ENCODE measurements at places on chromosomes 5 and 9.

- DNase-seq, result no peak
Measured at GRCh38 chr5:109959652-109960051, 269.9 kb downstream of the MAN2A1 start.

GRCh38 chr5:89441965-89442364 lies 559.0 kb upstream of the MEF2C start:
- DNase-seq, result no peak

DNA sequence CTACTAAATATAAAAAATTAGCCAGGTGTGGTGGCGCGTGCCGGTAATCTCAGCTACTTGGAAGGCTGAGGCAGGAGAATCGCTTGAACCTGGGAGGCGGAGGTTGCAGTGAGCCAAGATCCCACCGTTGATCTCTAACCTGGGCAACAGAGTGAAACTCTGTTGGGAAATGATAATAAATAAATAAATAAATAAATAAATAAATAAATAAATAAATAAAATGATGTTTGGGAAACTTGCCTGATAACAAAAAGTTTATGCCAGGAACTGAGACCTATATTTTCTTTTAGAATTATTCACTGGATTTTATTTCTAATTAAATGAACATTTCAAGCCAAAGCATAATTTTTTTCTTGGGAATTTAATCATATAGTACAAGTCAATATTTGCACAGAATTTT lies 189.3 kb upstream of the CTNND2 start:
- DNase-seq, result no peak

GRCh38 chr9:2638871-2639673 lies 17.5 kb downstream of the VLDLR start:
- no peak for DNase-seq

- no peak for DNase-seq
Measured at GRCh38 chr9:4833781-4834560, 41.2 kb downstream of the RCL1 start.

DNA sequence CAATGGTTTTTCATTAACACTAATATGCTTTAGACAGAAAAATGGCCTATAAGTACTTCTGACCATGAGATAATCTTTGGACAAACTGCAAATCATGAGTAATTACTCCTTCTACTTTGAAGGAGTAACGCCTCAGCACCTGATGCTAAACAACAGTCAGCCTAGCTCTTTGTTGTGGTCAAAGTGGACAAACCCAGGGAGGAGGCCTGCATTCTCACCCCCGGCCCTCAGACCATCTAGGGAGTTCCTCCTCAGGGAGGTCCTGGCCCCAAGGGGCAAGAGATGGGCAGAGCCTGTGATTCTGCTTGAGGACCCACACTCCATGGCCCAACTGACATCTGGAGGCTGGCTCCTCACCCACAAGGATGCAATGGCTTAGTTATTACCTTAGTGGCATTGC lies 48.2 kb upstream of the ANGPTL2 start:
- no peak for DNase-seq

DNA sequence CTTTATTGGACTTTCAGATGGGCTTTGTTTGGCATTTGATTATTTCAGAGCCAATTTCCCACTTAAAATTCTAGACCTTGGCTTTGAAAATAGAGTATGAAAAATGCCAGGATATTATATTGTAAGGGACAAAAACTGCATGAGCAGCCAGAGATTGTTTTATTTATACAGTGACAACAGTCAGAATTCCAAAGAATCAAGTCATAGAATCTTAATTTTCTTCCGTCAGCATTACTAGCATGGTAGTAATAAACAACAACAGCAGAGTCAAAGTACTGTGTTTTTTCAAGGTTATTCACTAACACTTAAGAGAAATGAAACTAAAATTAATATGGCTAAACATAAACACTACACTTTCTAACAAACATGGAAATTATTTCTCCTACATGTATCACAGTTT lies 52.2 kb downstream of the MLLT3 start:
- DNase-seq, result no peak

- peak; percentile 83 for DNase-seq
Measured at GRCh38 chr9:99076483-99077171, 28.3 kb upstream of the TGFBR1 start.

DNA sequence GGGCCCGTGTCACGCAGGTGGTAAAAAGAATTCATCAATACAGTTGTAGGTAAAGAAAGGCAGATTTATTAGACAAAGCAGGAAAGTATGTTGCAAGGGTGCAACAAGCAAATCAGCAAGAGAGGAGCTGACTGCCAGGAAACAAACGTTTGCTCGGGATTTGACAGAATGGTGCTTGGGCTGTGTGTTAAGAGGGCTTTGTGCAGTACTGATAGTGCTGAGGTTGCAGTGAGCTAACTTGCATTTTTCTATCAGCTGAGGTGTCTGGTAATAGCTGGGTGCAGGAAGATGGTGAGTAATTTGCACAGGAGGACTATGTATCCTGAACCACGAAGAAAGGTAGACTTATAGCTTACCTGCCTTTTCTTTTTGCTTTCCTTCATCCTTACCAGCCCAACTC lies 3.9 kb upstream of the RARS1 start:
- DNase-seq, result no peak

GRCh38 chr5:37850226-37850865 lies 10.5 kb upstream of the GDNF start:
- DNase-seq, result no peak

DNA sequence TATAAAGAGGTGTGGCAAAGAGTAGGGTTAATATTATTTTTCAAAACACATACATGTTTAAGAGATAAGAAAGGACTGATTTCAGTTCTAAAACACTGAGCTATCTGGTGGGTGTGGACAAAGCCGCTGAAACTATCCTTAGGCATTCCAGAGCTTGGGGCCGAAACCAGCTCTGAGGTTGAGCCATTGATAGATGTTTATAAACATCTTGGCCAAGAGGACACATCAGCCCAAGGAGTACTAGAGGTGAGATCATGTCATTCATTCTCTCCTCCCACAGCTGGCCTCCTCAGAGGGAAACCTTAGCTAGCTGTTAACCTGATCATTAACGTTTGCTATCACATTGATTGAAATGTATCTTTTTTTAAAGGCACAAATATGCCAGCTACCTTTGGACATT lies 89.9 kb downstream of the NLN start:
- no peak for DNase-seq

DNA sequence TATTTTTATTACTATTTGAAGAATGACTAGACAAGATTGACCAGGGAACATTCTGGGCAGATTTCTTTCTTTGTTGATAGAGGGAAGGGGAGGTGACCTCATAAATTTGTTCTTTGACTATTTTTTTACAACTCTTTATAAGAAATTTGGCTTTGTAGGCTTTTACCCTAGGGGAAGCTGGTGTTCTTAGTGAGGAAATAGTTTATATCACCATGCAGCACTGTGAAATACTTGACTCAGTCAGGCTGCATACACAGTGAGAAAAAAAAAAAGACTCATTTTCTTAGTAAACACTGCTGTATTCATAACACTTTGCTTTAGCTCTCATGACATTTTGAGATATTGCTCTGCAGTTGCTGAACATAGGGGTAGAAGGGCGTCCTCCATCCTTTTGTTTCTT lies 336.6 kb upstream of the PIK3R1 start:
- DNase-seq, result no peak

DNA sequence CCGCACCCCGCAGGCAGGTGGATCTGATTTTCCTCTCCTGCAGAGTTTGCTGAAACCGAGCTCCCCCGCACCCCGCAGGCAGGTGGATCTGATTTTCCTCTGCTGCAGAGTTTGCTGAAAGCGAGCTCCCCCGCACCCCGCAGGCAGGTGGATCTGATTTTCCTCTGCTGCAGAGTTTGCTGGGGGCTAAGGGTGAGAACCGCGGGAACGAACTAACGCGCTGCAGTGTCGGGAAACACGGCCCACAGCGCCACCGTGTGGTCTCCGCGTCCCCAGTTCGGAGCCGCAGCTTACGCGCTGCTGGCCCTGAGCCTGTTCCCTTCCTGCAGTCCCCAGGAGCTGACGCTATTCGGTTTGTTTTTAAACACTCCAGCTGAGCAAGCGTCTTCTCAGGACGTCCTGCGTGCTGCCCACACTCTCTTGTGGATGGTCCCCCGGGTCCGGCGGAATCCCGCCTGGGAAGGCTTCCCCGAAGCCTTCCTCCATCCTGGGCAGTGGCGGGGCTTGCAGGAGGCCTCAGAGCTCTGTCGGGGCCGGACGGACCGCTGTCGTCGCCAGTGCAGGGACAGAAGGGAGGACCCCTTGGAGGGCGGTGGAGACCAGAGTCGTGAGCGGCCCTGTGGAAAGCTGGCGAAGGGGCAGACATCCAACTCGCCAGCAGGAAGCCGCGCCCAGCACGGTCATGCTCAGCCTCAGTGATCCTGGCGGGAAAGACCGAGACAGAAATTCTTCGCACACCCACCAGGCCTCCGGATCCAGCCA lies 121.2 kb upstream of the LPCAT1 start:
- peak; percentile 92 for DNase-seq

DNA sequence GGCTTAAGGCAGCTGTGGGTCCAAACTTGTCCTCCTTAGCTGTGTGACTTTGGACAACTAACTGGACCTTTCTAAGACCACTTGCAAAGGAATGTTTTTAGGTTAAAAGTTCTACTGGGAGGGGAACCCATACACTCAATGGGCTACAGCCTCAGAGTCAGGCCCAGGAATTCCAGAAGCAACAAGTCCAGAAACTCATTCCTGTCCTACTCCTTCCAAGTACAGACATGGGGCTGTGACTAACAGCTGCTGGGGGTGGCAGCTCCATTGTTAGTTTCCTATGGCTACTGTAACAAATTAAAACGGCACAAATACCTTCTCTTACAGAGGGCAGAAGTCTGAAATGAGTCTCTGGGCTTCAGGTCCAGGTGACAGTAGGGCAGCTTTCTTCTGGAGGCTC lies 12.4 kb upstream of the AKNA start:
- no peak for DNase-seq

- DNase-seq, result no peak
Measured at GRCh38 chr9:37542895-37543294, 33.3 kb downstream of the FBXO10 start.

DNA sequence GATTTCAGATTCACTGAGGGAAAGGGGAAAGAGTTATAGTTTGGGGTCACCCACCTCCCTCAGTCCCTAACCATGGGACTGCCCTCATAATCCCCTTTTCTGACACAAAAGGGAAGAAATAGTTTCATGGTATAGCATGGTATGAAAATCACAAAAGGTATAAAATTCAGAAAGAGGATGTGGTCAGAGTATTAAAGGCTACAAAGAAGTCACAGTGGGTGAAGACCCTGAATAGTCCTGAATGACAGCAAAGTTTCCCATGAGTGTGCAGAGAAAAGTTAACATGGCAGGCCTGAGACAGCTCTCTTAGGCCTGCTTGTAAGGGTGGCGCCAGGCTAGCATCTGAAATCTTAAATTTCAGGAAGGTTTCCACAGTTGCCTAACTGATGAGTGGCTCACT lies 290.6 kb upstream of the ZNF608 start:
- no peak for DNase-seq

DNA sequence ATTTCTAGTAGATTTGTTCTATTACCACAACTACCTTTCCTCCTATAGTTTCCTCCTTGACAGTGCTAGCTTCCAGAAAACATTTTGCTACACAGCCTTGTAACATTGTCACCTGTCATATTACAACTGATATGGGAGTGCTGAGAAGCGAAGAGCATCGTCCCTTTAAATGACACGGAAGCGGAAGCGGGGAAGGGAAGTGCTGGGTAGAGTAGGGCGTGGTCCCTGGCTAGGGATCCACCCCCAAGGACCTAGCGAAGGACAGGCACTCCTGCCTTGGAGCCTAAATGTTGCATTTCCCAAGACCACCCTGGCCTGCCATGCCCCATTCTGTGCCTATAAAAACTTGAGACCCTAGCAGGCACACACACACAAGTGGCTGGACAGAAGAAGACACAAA lies 57.4 kb upstream of the RANBP6 start:
- DNase-seq, result no peak

DNA sequence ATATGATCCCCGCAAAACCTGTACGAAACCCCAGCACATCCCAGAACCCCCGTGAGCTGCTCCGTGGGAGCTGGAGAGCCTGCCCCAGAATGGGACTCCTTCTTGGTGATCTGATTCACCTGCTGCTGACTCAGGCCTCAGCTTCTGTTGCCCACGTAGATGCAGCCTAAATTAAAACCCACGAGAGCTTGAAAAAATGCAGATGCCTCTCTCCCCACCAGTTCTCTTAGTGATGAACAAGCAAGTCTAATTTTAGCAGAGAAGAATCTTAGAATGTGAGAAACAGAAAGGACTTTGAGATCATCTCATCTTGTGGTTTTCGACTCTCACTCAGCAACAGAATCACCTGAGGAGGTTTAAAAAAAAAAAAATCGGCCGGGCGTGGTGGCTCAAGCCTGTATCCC lies 57.6 kb downstream of the TMOD1 start:
- DNase-seq, result no peak

DNA sequence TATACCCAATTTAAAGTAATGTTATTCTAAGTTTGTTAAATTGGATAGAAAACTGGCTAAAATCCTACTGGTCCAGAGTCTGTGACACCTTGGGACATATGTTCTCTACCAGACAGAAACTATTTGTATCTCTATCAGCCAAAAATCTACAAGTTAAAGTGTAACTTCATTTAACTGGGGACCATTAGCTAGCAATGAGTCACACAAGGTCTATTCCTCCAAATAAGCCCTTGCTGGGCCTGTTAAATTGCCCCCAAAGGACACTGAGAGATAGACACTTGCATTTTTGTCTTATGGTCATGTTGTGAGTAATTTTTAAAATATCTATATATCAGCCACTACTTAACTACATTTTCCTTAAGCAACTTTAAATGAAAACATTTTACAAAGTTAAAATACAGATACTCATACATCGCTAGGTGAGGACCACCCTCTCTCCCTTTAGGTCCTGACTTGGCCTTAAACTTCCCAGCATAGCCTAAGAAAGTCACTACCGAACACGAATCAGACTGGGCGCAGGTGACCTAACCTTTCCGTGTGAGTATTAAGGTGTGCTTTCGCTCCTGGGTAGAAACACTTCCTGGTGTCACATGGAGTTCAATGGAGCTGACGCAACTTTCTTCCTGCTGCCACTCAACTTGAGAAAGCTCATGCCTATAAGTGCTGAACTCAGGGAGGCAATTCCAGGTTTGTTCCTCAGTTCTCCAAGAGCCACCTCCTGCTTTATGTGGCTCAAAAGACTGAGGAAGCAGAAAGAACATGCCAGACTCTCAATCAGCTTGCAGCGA lies 249.1 kb downstream of the DIRAS2 start:
- no peak for DNase-seq

DNA sequence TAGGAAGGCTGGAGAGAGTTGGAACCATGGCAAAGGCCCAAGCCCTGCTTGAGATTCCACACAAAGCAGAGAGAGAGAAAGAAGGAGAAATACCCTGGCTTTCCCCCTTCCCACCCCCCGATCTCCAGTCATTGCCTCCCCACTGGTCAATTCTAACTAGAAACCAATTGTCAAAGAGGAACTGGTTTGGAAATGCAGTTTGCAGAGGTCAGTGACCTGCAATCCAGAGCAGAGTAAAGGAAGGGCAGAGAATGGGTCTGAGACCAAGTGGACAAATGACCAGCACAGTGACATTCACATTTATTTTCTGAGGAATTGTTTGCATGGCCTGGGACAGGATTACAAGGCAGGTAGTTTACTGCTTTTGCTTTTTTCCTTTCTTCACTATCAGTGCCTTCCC lies 37.5 kb upstream of the ZFYVE16 start:
- DNase-seq, result no peak

- DNase-seq, result no peak
Measured at GRCh38 chr9:32483343-32483742, 42.7 kb downstream of the RIGI start.

GRCh38 chr5:132065951-132066701 lies 5.7 kb downstream of the IL3 start:
- DNase-seq, result no peak

Measured in CD4-positive, alpha-beta T cell (primary cell).